Stimulated activated CD8-positive, alpha-beta memory T cell treated with anti-CD3 and anti-CD28 coated beads, Interleukin-7, amount 100 ng/mL, for 1 hour (primary cell): ENCODE measurements at places on chromosomes 7 and 10.
A peak's percentile ranks its signal among the peaks of the same experiment; 100 is the strongest.

GRCh38 chr10:71974489-71975021 is 10.4 kb downstream of the CHST3 start:
- no peak for DNase-seq

DNA sequence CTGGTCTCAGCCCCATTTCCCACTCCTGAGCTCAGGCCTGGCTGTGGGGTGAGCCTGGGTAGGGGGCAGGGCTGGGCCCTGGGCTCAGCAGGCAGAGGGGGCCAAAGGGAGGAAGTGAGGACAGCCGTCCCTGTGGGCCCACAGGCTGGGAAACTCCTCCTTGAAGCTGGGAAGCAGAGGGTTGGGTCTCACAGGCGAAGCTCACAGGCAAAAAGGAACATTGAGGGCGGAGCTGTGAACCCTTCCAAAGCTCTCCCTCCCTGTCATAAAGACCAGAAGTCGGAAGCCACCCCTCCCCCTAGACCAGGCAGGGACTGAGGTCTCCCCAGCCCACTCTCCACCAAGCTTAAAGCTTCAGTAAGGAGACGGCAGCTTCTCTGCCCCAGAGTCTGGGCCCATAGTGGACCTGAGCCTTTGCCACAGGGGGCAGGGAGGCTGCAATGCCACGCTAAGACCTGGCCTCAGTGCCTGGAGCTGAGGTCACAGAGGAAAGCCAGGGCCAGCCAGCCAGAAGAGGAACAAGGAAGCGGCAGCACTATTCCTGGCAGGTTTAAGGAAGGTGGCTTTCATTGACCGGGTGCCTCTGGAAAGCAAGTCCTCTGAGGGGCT is 1.0 kb upstream of the KCP start:
- no peak for DNase-seq

- DNase-seq, result no peak
These were observed 67.8 kb upstream of the NMT2 start for GRCh38 chr10:15236340-15236739.

- no peak for DNase-seq
These were observed 26.3 kb downstream of the TTYH3 start for GRCh38 chr7:2657920-2658671.

DNA sequence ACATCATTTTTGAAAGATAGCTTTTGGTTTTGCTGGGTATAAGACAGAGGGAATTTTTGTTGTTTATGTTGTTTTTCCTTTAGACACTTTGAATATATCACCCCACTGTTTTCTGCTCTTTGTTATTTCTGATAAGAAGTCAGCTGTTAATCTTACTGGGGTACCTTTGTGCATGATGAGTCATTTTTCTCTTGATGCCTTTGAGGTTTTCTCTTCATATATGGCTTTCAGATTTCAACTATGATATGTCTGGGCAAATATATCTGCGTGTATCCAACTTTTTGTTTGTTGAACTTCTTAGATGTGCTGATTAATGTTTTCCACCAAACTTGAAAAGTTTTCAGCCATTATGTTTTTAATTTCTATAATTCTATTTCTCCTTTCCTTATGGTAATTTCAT is 208.6 kb upstream of the TMEM72 start:
- no peak for DNase-seq

GRCh38 chr10:29083096-29083495 is 205.8 kb upstream of the LYZL1 start:
- DNase-seq, result no peak

GRCh38 chr7:47488969-47489342 is 93.0 kb downstream of the TNS3 start:
- DNase-seq, result no peak

DNA sequence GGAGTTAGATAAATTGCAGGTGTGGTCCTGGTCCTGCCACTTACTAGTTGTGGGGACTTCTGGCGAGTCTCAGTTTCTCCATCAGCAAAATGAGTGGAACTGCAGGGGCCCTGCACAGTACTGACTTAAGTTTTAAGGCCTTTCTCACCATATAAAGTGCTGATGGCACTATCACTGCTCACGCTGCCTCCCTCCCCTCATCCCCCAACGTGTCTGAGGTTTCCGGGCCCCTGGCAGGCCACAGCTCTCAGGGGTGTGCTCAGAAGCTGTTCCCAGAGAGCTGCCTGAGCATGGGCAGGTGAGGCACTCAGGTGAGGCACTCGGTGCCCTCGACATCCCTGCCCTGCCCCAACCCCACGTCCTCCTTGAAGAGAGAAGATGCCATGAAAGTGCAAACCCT is 74.2 kb downstream of the VOPP1 start:
- DNase-seq, result peak; percentile 6
